ENCODE measurements at places on chromosomes 1 and 21.
A peak's percentile ranks its signal among the peaks of the same experiment; 100 is the strongest.

- no peak for DNase-seq
These were observed 67.5 kb downstream of the SYT2 start for GRCh38 chr1:202642619-202643291.

DNA sequence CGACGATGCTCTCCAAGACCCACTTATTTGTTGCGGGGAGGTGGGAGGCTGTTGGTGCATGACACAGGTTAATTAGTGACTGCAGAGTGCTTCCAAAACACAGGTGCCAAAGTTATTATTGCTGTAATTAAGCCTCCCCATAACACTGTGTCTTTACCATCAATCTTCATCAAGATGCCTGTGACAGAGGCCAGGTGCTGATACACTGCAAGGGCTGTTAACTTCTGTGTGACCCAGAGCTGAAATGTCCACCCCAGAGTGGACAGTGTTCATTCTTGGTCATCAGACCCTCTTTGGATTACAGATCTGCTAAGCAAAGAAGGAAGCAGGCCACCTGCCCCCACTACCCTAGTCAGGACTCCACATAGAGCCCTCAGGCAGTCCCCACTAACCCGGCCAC lies 55.5 kb downstream of the CAPN8 start:
- peak; percentile 40 for DNase-seq

- DNase-seq, result no peak
These were observed 19.5 kb upstream of the PWP2 start for GRCh38 chr21:44087426-44088400.

- DNase-seq, result no peak
These were observed 13.6 kb upstream of the MAB21L3 start for GRCh38 chr1:116097626-116098025.

- no peak for DNase-seq
These were observed 705 bp upstream of the QSOX1 start for GRCh38 chr1:180154003-180154324.

- DNase-seq, result no peak
These were observed 3.6 kb downstream of the KRTAP21-3 start for GRCh38 chr21:30714946-30715345.

DNA sequence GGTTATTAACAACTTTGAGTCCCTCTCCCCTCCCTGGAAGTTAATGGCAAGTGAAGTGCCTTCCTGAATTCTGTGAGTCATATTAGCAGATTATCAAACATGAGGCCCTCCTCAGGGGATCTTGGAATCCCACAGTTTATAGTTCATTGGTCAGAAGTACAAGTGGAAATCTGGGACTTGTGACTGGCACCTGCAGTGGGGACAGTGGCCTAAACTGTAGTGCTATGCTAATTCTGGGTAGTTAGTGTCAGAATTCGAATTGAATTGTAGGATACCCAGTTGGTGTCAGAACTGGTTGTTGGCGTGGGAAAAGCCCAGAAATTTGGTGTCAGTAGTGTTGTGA lies 26.2 kb downstream of the ZYG11B start:
- DNase-seq, result no peak

- no peak for DNase-seq
These were observed 16.8 kb downstream of the TSEN15 start for GRCh38 chr1:184068354-184068753.

- peak; percentile 32 for DNase-seq
These were observed 495 bp upstream of the NTRK1 start for GRCh38 chr1:156860113-156860627.

GRCh38 chr1:200909757-200910239 lies 15.1 kb downstream of the INAVA start:
- DNase-seq, result no peak

GRCh38 chr21:41764558-41765419 lies 2.1 kb downstream of the RIPK4 start:
- DNase-seq, result no peak

DNA sequence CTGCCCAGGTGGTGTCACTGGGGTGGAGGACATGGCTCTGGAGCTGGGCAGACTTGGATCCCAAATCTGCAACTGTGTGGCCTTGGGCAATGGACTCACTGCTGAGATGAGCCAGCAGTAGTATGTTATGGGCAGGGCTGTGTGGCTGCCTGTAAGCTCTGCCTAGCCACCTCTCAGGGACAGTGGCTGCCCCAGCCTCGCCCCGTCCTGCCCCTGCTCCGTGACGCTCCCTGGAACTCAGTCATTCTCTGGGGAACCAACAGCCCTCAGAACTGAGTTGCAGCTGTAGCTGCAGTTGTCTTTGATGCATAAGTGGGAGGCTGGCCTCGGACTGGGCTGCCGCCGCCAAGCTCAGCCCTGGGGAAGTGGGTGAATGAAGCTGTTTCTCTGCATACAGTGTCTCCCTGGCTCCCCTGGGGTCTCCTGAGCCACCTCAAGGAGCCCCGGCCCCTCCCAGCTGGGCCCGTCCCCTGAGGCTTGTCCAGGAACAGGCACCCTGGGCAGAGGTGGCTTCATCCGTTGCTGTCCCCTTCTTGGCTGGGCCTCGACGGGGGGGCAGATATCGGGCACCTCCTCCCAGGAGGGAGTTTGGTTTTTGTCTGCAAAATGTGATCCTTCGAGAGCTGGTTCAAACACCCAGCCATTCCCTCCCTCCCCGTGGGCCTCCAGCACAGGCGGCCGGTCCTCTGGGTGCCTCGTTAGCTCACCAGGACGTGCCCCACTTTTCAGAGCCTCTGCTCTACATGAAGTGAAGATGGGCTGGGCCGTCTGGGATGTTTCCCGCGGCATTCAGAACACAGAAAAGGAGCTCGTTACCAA lies 26.2 kb upstream of the PLCH2 start:
- DNase-seq, result no peak

DNA sequence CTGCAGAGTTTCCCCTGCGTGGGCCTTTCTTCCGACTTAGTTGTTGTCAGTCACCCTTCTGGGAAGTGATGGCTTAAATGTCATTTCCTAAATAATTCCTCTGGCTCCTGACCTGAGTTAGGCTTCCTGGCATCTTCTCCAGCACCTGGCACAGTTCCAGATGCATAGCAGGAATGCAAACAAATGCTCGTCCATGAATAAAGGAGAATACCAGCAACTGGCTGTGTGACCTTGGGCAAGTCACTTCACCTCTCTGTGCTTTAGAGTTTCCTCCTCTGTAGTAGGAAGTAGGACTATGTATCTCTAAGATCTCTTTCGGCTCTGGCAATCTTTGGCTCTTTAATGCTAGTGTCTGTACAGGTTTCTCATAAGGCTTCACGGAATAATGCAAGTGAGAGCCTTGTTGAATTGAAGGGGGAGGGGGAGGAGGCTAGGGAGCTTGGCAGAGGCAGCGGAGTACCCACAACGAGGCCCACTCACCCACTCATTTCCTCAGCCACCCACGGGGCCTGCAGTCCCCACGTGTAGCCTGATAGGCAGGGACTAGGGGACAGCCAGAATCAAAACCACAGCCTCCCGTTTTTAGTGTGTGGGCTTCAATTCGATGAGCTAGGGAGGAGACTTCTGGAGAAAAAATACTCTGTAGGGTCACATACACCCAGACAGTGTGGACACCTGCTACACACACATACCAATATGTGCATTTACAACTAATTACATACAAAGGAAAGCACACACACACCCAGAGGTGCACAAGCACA lies 48.1 kb downstream of the TENT5C start:
- no peak for DNase-seq

DNA sequence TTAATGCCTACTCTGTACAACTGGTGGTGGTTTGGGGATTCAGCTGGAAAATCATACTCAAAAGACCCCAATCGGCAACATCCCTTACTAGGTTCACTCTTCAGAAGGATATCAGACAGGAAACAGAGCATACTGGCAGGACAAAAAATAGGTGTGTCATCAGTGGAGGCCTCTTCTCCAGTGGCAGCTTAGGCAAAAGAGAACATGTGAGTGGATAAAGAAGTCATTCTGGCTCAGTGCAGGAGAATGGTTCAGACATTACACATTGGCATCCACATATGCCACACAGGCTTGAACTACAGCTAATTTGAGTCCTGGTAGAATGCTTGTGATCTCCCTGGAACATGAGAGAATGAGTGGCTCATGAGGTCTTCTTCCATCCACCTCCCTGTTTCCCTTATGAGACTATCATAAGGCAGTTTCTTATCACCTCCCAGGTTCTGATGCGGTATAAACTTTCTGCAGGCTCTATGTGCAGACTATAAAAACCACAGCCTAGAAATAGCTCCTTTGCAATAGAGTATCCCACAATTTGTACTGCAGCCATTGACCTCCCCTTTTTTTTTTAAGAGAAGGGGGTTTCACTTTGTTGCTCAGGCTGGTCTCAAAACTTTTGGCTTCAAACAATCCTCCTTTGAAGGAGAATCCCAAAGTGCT lies 24.7 kb downstream of the VAMP4 start:
- no peak for DNase-seq

GRCh38 chr1:117017648-117018047 lies 16.1 kb downstream of the CD101 start:
- DNase-seq, result no peak

DNA sequence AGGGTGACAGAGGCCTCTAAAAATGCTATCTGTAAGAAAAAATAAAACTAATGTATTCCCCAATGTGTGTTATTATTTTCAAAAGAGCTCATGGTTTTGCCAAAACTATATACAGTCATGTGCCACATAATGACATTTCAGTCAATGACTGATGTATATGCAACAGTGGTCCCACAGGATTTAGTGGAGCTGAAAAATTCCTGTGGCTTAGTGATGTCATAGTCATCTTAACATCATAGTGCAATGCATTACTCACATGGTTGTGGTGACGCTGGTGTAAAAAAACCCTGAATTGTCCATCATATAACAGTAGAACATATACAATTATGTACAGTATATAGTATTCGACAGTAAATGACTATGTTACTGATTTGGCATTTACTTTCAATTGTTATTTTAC lies 172.4 kb downstream of the CACNA1E start:
- DNase-seq, result no peak

DNA sequence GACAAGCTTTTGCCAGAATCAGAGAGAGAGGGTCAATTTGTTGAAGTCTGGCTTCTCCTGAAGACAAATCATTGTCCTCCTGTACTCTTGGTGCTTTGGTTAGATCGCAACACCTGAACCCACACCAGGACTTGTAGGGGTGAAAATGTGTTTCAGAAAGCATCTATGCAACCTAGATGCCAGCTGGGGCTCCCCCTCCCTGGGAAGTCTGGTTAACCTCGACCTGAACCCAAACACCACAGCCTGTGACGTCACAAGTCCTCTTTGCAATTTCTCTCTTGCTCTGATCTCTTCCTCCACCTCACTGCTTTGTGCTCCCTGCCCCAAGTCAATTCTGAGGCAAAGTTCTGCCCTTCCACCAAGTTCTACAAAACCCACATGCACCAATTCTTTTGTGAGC lies 42.8 kb upstream of the USP24 start:
- no peak for DNase-seq
